ENCODE measurements at places on chromosomes 5 and 9.

GRCh38 chr5:124025306-124025845, 513.4 kb downstream of the CSNK1G3 start:
- DNase-seq, result no peak

DNA sequence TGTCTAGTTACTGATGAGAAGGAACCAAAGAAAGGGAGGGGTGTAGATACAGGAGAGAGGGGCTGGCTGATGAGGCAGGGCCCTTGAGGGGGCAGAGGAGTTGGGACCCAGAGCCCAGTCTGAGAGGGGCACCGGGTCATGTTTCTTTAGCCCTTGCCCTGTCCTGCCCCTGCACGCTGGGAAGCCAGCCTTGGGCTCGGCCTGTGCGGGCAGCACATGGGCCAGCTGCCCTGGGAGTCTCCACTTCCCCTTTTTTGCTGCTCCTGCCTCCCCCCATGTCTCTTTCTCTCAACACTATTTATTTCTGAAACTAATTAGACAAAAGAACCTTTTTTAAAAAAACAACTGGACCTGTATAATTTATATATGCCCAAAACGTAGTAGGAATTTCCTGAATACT, 20.5 kb downstream of the MVB12B start:
- DNase-seq, result no peak

DNA sequence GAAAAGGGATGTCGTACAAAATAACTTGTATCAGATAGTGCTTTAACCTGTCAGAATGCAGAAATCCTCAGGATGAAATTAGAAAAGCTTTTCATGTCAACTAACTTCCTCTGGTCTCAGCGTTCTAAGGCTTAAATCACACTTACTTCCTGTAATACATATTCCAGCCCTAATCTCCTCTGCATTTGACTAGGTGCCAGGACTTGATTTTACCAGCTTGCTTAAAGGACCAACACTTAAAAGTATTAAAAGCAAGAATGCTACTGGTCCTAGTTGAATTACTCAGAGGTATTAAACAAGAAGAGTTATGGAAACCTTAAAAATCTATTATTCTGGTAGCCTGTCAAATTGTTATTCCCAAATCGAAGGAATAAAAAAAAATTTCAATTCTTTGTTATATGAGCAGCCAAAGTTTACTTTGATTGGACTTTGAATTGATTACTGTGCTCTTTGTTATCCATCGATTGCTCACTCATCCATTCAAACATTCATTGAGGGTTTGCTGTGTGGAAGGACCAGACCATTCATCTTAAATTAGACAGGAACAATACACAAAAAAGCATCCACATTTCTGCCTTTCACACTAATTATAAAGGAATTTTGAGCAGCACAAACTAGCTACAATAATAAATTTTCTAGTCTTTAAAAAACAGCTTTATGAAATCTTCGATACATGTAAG, 108.7 kb downstream of the MUSK start:
- no peak for DNase-seq

DNA sequence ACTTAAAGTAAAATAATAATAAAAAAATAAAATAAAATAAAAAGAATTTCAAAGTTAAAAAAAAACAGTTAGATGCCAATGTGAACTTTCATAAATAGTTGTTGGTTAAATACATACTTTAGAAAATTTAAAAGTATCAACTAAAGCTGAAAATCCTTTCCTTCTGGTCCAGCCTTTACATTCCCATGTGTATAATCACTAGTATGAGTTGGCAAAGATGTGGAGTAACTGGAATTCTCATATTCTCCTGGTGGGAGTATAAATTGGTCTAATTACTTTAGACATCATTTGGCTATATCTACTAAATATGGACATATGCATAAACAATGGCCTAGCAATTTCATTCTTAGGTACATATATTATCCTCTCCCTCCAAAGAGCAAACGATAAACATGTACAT, 619.9 kb downstream of the PTPRD start:
- DNase-seq, result no peak

DNA sequence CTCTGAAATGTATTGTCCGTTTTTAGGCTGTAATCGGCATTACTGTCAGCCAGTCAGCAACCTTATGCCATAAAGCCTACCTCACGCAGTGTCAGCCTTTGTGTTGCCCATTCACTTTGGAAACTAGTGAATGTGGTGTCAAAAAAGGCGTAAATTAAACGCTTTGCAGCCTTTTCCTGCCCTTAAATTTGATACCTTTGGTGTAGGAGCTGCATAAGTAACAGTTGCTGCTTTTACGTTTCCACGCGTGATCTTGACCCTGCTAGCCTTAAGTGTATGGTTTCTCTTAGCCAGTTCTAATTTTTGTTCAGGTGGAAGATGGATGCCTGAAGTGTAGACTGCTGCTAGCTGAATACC, 257.7 kb downstream of the EPB41L4A start:
- DNase-seq, result no peak
